ENCODE measurements at places on chromosomes 2 and 18.

DNA sequence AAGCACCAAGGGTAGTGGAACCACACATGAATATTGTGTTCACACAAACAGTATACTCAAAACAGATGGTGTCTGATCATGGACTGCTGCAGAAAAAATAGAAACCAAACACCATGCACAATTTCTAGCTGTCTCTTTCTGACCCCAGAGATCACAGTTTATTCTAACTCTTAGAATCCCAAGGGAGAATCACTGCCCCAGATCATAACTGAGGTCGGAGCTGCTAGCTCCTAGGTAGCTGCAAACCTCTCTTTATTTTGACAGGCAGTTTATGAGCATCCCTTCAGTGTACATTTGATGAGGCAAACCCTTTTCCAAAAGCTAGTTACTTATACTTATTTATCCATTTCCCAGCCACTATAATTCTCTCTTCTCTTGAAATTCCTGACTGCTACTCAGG is 439.1 kb upstream of the HNMT start:
- DNase-seq, result no peak

DNA sequence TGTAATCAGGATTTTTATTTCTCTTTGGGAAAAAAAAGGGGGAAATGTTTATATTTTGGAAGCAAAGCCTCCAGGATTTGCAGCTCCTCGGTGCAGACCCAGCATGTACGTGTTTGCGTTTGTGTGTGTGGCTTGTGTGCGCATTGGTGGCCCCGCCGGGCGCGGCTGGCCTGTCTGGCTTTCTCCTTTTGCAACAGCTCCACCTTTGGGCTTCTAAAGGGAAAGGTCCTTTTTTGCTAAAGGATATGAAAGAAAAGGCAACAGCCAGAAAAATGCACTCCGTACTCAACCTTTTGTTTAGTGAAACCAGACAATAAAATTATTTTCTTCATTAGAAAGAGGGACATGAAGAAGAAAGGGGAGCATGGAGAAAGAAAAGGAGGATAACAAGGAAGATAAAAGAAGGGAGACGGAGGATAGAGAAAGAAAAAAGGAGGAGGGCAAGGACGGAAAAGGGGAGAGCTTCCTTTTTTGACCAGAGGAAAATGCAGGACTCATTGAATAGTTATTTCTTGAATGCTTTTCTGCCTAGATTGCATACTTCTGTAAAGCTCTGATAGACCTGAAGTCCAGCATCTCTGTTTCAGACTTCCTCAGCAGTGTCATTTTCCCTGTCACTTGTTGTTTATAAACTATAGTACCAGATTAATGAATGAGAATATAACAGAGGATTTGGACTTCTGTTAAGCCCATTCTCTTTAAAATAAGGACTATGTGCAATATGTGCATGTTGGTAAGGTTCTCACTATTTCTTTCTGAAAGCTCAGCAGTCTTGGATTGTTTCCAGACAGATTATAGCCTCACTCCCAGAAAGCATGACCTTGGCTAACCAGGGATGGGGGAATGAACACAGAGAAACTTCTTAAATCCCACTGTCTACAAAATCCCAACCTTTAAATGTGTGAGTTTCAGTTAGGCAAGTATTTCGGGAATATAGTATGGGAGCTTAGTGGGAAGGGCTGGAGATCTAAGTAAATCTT is 563.1 kb upstream of the PIK3C3 start:
- peak; percentile 57 for DNase-seq

GRCh38 chr2:152466980-152467676 is 132.2 kb downstream of the FMNL2 start:
- no peak for DNase-seq

- DNase-seq, result no peak
Measured at GRCh38 chr2:46356991-46357390, 59.8 kb downstream of the EPAS1 start.

GRCh38 chr18:1103537-1103936 is 198.9 kb downstream of the ADCYAP1 start:
- no peak for DNase-seq

DNA sequence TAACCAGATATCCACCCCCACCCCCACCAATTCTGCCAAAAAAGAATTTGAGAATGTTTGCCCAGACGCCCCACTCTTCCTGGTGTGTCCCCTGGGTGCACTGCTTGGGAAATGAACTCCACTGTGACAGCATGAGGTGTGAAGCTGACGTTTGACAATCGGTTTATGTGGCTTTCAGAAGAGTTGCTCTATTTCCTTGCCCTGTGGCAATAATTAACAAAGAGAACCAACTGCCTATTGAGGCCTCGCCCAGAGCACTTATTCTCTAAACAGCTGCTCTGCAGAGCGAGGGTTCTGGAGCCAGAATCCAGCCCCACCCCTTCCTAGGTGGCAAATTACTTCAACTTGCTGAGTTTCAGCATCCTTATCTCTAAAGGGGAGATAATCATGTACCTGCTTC is 115.8 kb upstream of the SIX3 start:
- DNase-seq, result no peak

- DNase-seq, result no peak
Measured at GRCh38 chr2:44943031-44943692, 1.7 kb downstream of the SIX3 start.

- DNase-seq, result no peak
Measured at GRCh38 chr2:36246320-36246990, 109.1 kb upstream of the CRIM1 start.

DNA sequence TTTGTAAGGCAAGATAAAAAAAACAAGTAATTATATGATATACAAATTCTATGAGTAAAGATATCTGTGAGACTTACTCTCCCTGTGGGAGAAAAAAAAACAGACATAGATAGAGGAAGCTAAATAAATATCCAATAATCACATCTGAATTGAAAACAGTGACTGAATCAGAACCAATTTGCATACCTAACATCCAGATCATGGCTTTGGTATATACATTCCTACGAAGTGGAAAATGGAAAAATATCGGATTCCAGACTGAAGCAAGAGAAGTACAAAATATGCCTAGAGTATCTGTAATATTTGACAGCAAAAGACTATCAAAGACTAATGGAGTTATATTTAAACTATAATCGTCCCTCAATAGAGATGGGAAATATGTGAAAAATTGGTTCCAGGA is 1108.1 kb upstream of the CHAC2 start:
- DNase-seq, result no peak

GRCh38 chr2:221334481-221335218 is 237.5 kb downstream of the EPHA4 start:
- no peak for DNase-seq

GRCh38 chr18:56185126-56185525 is 453.3 kb downstream of the TXNL1 start:
- DNase-seq, result no peak

- DNase-seq, result no peak
Measured at GRCh38 chr18:56538746-56539145, 99.6 kb downstream of the TXNL1 start.

DNA sequence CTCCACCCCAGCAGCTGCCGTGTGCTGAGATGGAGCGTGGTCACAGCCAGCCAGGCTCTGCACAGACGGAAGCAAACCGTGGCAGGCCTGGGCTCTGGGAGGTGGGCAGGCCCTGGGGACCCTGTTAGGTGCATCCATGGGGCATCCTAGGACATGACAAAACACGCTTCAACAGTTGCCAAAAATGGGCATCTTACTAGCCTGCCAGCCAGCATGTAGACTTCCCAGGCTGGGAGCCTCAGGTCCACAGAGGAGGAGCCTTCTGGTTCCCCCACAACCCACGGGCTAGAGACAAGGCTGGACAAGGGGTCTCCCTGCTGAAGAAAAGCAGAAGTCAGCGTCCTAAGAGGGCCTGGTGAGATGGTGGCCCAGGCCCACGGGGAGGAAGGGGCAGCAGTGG is 139.5 kb downstream of the HDAC4 start:
- DNase-seq, result no peak

DNA sequence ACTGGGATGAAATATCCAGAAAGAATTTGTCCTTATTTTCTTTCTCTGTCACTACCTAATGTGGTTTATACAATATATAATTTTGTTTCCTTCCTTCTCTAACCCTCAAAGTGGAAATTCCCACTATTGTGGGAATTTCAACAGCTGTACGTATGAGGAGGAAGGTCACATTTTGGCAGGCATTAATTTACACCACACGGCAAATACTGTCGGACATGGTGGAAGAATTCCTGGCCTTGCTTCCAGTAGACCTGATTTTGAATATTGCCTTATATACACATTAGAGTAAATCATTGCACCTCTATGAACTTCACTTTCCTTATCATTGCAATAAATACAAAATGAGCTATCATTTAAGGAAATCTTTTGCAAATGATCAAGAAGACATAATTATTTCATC is 358.1 kb upstream of the ETAA1 start:
- DNase-seq, result no peak

GRCh38 chr2:199606193-199606780 is 148.5 kb upstream of the SATB2 start:
- no peak for DNase-seq

DNA sequence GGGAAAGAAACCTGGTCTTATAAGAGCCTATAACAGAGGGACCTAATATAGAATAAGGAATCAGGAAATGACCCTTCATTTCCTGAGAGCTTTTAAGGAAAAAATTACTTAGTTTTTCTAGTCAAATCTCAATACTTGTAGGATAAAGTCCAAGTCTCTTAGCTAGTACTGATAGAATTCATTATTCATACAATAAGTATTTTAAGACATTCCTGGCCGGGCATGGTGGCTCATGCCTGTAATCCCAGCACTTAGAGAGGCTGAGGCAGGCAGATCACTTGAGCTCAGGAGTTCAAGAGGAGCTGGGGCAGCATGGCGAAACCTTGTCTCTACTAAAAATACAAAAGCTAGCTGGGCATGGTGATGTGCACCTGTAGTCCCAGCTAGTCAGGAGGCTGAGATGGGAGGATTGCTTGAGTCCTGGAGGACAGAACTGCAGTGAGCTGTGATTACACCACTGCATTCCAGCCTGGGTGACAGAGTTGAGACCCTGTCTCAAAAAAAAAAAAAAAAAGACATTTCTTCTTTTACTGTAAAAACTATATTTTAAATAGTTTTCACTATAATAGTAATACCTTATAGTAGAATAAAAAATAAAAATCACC is 3.2 kb downstream of the RAB3GAP1 start:
- DNase-seq, result no peak

GRCh38 chr2:235098269-235098668 is 146.5 kb downstream of the SH3BP4 start:
- no peak for DNase-seq

DNA sequence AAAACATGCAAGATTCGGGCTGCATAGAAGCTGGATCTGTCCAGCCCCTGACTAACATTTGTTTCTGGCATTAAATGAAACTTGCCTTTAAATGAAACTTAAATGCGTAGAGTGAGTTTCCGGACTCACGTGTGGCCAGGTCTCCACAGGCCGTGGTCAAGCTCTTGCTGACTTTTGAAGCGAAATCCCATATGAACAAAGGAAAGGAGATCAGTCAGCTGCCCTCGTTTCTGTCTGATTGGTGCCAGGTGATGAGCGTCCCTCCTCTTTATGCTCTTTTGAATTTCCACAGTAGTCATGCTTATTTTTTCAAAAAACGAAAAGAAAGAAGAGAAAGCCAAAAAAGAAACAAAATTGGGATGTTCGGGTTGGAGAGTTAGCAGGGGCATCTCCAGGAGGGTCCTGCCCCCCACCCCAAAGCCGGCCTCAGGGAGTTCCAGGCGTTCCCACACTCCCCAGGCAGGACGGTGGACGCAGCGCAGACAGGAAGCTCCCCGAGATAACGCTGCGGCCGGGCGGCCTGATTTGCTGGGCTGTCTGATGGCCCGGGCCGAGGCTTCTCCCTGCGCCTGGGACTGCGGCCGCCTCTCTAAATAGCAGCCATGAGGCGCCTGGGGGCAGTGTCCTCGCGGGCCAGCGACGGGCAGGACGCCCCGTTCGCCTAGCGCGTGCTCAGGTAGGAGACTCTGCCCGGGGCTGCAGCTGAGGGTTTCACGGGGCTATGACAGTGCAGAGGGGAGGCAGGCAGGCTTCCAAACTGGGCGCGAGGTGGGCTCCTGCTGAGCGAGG is at the start of gene COLEC11:
Gene COLEC11 (plus strand): TSS at position 620 of the 789 bp plus-strand sequence. CDS start 9,229 bp downstream, outside the sequence.
- no peak for DNase-seq

DNA sequence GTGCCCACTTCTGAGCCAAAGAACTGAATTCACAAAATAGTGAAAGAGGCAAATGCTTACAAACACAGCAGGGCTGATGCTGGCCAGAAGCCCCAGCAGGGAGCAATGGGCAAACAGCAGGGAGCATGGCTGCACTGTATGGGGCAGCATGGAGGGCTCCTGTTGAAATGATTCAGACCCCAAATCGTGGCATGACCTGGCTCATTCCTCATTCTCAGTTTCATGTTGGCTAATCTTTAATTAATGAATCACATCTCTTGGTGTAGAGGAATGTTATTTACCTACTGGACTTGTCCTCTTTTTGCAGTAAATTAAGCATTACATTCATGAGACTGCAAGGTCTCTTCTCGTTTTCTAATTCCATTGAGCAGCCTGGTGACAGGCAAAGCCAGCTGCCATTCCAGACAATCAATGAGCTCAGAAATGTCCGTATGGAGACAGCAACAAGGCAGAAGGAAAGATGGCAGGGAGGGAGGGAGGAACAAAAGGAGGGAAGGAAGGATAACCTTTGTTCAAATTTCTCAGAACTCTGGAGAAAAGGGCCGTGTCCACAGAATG is 84.9 kb upstream of the ST8SIA3 start:
- no peak for DNase-seq

- no peak for DNase-seq
Measured at GRCh38 chr2:47227532-47228279, 72.6 kb upstream of the STPG4 start.

GRCh38 chr2:6922201-6922656 is 5.0 kb downstream of the RNF144A start:
- DNase-seq, result no peak

DNA sequence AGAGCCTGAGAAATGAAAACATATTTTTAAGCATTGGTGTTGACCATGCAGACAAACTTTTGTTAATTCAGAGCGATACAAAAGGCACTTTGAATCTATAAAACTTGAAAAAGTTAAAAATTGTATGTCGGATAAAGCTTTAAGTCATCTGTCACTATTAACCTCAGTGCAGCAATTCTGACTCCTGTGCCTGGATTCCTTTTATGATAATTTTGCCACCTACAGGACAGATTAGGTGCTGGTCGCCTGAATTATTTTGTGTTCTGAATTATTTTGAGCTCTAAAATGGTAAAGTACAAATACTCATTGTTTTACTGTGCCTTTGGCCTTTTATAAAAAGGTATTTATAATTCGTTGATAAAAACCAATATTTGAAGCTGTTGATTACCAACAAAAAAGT is 19.4 kb upstream of the RNF138 start:
- DNase-seq, result no peak

- no peak for DNase-seq
Measured at GRCh38 chr2:96423291-96423690, 81.9 kb downstream of the NEURL3 start.

- no peak for DNase-seq
Measured at GRCh38 chr2:226798422-226799210, 1.0 kb downstream of the IRS1 start.

All from NCI-H510A (cell line).